Aortic smooth muscle cell (primary cell): ENCODE measurements at places on chromosomes 13 and 19. TPM values are rescaled to one million over a fixed set of nuclear protein-coding genes. Genes with fewer than 3 reads are reported as not detected.

ATP4B gene
- total RNA-seq, result not detected in 2 replicates

ZNF738 gene
- 2.7 and 3.2 TPM in 2 replicates for total RNA-seq

SOX1 gene
- total RNA-seq, result not detected in 2 replicates

PRR22 gene
- 0.26 and 0.37 TPM in 2 replicates for total RNA-seq

LILRB2 gene
- not detected in 2 replicates for total RNA-seq

FUT6 gene
- total RNA-seq, result not detected in 2 replicates

TMEM255B gene
- 0.26 and 0.44 TPM in 2 replicates for total RNA-seq

SHISA2 gene
- total RNA-seq, result under 0.01 TPM in 1 of 2 replicates, not detected in the other

MCF2L gene
- 0.62 and 0.79 TPM in 2 replicates for total RNA-seq

LINGO3 gene
- not detected in 2 replicates for total RNA-seq

EMC10 gene
- total RNA-seq, result 45.0 and 55.3 TPM in 2 replicates

LIN7B gene
- 13.0 and 15.6 TPM in 2 replicates for total RNA-seq

ZNF665 gene
- total RNA-seq, result 2.2 and 4.1 TPM in 2 replicates

ZNF296 gene
- 0.25 TPM in 1 of 2 replicates, not detected in the other for total RNA-seq

GJA3 gene
- under 0.01 and 0.06 TPM in 2 replicates for total RNA-seq

TMPRSS9 gene
- total RNA-seq, result not detected in 2 replicates

FXYD7 gene
- total RNA-seq, result not detected in 2 replicates

CERS4 gene
- 4.1 and 6.0 TPM in 2 replicates for total RNA-seq

GRK1 gene
- not detected in 2 replicates for total RNA-seq

MEIOSIN gene
- total RNA-seq, result not detected in 2 replicates

LGALS14 gene
- total RNA-seq, result not detected in 2 replicates

HS6ST3 gene
- total RNA-seq, result under 0.01 TPM in 2 replicates

ZNF583 gene
- total RNA-seq, result 4.2 and 4.4 TPM in 2 replicates

PABPC3 gene
- total RNA-seq, result 0.12 and 0.13 TPM in 2 replicates

SLC7A9 gene
- total RNA-seq, result 0.12 TPM in 1 of 2 replicates, not detected in the other

C19orf85 gene
- total RNA-seq, result not detected in 2 replicates

RDH13 gene
- total RNA-seq, result 7.3 and 9.5 TPM in 2 replicates

ZNF547 gene
- total RNA-seq, result 4.7 and 5.8 TPM in 2 replicates

CYP4F3 gene
- total RNA-seq, result not detected in 2 replicates

POLD1 gene
- total RNA-seq, result 17.7 and 31.7 TPM in 2 replicates

PDE4C gene
- 0.12 and 0.26 TPM in 2 replicates for total RNA-seq

NOVA2 gene
- 0.12 and 0.13 TPM in 2 replicates for total RNA-seq

SLC27A5 gene
- total RNA-seq, result 12.5 and 14.5 TPM in 2 replicates

IFNL1 gene
- not detected in 2 replicates for total RNA-seq

NLRP11 gene
- total RNA-seq, result not detected in 2 replicates

FGF9 gene
- total RNA-seq, result under 0.01 TPM in 1 of 2 replicates, not detected in the other
